ENCODE measurements at places on chromosomes 12 and 14.

DNA sequence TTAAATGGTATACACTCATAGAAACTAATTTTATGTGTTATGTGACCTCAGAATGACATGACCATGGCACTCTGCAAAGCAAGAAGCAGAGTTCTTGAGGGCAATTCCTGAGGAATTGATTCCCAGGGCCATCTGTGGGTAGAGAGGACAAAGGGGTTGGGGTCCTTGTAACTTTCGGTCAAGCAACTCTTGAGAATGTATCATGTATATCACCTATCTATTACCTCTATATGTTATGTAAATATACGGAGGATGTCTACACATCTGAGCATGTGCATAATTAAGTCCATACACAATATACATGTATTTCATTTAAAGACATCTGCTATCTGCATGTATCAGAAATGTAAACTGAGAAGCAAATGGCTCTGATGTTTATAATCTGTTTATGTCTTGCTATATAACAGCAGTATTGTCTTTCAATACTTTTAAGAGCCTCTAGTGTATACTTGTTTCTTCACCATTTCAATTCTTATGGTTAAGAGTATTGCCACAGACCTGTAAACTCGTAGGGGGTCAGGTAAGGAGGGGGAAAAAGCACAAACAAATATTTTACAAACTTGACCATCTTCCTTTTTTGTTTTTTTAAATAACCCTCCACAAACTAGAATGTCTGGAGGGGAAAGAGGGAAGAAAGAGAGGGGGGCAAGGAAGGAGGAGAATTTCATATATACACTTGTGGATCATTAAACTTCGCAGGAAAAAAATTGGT, 4.5 kb downstream of the FOXA1 start:
- DNase-seq, result no peak

DNA sequence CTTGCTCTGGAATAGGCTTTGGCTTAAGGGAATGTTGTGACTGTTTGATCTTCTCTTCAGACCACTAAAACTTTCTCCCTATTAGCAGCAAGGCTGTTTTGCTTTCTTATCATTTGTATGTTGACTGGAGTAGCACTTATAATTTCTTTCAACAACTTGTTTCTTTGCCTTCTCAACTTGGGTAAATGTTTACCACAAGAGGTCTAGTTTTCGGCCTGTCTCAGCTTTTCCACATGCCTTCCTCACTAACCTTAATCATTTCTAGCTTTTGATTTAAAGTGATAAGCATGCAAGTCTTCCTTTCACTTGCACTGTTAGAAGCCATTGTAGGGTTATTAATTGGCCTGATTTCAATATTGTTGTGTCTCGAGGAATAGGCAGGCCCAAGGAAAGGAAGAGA, 126.7 kb upstream of the AEBP2 start:
- DNase-seq, result no peak

DNA sequence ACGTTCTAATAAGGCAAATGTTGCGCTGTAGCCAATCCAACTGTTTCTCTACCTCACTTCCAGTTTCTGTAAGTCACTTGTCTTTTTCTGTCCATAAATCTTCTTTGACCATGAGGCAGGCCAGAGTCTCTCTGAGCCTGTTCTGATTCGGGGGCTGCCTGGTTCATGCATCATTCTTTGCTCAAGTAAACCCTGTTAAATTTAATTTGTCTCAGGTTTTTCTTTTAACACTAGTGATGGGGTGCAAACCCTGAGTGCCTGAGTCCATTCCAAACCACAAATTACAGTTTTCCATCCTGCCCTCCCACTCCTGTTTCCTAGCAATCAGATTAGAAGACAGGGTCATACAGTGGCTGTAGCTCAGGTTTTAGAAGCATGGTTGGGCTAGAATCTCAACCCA, 41.9 kb downstream of the VWF start:
- no peak for DNase-seq

GRCh38 chr14:63573581-63573980, 30.4 kb upstream of the PPP2R5E start:
- no peak for DNase-seq

DNA sequence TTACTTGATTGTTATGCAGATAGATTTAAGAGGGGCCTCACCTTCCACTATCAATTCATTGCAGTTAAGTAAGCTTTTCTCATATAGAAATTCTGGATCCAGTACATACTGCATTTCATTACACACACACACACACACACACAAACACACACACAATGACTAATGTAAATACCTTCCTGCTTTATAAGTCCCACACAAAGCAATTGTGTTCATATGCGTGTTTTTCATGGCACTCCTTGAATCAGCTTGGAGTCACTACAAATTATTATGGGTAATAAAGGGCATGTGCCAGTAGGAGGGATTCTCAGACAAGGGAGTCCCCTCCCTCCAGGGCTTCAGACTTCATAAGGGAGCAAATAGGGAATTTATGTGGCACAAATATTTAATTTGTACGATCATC, 4.5 kb downstream of the MIPOL1 start:
- no peak for DNase-seq

DNA sequence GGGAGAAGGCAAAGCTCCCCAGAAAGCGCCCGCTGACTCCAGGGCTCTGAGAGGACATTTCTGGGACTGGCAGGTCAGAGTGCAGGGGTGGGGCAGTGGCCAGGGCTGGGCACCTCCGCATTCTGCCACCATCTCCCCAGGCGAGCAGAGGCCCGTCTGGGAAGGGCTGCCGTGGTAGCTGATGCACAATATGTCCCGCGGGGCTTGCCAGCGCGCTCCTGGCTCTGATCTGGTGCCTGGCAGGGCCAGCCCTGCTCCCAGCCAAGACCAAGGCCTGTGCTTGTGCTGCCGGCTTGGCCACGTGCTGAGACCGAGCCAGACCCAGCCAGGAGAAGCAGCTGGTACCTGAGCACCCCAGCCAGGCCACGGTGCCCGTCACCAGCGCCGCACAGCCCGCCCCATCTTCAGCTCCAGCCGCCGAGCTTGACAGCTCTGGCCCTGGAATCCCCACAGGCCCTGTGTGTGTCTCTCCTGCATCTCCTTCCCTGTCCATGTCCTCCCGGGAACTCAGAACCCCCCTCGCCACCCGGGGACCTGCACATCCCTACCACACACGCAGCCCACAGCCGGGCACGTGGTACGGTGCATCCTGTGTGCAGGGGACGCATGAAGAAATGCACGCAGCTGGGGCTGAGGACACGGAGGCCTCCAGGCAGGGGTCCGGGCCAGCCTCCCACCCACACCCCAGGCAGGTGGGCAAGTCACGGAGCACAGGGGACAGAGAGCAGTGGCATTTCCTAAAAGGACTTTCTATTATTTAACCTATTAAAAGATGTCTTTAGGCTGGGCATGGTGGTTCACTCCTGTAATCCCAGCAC, 68.6 kb upstream of the C14orf180 start:
- no peak for DNase-seq
